Ecto neural progenitor cell (in vitro differentiated cells): ENCODE measurements at places on chromosomes 16 and 17.

DNA sequence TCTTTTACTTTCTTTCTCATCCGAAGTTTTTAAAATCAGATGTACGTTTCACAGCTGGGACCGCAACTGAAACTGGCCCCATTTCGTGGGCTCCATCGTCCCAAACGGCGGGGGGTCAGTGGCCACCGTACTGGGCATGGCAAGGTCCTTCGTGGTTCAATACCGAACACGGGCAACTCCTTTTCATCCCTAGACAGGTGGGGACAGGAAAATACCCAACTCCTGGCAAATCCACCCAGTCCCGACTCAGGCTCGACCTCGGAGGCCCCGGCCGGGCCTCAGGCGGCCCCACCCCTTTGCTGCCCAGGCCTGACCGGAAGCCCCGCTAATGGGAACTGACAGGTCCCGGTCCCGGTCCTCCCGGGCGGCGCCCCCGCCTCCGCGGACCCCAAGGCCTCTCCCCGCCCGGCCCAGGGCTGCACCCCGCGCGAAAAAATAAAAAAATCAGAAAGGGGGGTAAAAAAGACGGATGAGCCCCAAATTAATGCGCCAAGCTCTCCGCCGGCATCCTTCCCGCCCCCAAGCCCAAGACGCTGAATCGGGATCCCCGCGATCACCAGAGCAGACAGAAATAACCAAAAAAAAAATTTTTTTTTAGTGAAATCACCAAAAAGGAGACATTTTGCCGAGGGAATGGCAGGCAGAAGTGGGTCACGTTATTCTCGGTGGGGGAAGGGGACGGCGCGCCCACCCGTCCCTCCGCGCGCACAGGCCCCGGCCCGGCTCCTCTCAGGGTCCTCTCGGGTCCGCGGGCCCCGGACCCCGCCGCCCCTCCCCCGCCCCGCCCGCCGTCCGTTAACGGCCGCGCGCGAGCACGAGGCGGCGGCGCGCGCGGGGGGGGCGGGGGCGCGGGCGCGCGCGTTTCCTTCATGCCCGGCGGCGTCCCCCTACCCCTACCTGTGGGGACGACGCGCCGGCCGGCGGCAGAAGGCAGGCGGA, 562 bp downstream of the ZC3H7A start:
- DNase-seq: peak; percentile 74

- no peak for DNase-seq
Measured at GRCh38 chr17:70808596-70808995, 639.3 kb downstream of the KCNJ2 start.

GRCh38 chr17:57834146-57834741, 15.6 kb downstream of the MRPS23 start:
- DNase-seq: no peak

DNA sequence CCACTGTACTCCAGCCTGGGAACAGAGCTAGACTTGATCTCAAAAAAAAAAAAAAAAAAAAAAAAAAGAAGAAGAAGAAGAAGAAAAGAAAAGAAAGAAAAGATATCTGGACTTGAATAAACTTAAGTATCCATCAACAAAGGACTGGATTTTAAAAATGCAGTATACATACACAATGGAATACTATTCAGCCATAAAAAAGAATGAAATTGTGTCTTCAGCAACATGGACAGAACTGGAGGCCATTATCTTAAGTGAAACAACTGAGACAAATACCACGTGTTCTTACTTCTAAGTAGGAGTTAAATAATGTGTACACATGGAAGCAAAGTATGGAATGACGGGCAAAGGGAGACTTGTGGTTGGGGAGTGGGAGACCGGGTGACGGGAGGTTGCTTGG, 40.1 kb upstream of the MNT start:
- DNase-seq: no peak

GRCh38 chr16:3837851-3838586, 42.5 kb downstream of the CREBBP start:
- no peak for DNase-seq

- no peak for DNase-seq
Measured at GRCh38 chr17:37050920-37051319, 102.2 kb downstream of the AATF start.

GRCh38 chr17:43915559-43915958, 8.2 kb upstream of the MPP2 start:
- no peak for DNase-seq

DNA sequence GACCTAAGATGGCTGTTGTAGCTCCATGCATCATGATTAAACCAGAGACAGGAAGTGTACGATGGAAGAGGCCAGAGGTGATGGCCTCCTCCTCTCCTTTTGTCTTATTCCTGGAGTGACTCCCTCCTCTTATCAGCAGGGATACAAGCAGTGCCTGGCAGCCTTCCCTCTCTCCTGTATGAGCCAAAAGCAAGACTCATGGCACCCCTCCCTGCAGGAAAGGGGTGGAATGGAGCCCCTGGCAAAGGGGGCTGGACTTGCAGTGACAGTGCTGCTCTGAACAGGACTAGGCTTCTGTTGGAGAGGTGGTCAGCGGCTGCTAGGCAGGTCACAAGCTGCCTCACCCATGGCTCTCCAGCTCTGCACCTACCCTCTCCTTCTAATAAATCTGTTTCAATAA, 8.4 kb downstream of the TXNL4B start:
- no peak for DNase-seq

GRCh38 chr16:85422196-85422631, 190.9 kb upstream of the GSE1 start:
- peak; percentile 73 for DNase-seq

DNA sequence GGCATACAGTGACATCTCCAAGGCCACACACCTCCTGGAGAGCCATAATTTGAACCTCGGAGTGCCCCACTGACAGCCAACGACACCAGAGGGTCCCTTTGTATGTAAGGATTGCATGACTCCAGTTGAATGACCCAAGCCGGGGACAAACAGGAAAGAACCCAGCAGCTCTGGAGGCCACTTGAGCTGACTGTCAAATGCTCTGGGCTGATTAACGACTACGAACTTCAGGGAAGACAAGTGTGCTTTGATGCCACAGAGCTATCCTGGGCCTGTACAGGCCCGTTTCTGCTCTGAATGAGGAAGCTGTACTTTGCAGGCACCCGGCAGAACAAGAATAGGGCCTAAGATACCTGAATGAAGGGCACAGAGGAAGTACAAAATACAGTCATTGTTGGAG, 404.6 kb downstream of the SLC39A11 start:
- no peak for DNase-seq

DNA sequence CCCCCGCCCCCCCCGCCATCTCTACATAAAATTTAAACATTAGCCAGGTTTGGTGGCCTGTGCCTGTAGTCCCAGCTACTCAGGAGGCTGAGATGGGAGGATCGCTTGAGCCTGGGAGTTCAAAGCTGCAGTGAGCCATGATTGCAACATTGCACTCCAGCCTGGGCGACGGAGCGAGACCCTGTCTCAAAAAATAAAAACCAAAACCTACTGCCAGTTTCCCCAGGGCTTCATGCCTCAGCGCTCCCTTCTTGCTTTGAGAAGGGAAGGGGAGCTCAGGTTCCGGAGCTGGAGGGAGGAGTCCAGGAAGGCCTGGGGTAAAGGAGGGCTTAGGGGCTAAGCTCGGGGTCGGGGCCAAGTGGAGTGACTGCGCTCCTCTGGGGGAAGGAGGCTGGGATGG, 20.5 kb downstream of the PLCD3 start:
- DNase-seq: no peak

- no peak for DNase-seq
Measured at GRCh38 chr16:11681556-11681955, 13.3 kb downstream of the SNN start.

DNA sequence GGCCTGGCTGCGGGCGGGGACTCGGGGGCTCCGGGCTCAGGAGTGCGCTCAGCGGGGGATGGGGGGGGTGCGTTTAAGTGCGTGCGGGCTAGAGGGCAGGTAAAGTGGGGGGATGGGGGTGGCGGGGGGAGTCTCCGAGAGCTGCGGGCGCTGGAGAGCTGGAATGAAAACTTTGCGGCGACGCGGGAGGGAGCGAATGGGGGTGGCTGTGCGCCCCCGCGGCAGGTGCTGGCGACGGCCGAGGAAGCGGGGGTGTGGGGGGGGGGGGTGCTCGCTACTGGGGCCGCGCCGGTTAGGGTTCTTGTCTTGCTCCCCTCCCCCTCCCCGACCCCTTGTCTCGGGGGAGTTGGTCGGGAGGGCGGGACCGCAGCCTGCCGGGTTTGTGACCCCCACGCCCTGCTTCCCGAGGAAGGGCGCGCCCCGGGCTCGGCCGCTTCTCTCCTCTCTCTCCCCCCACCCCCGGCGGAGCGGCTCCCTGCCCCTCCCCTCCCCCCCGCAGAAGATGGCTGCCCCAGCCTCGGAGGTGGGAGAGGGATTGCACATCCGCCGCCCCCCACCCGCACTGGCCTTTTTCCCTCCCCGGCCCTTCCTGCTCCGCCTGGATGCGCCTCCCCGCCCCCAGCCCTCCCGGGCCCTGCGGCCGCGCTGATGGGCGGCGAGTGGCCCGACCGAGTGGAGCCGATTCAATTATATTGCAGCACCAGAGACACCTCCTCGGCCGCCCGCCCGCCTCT, 649 bp downstream of the GSE1 start:
- peak; percentile 85 for DNase-seq

- no peak for DNase-seq
Measured at GRCh38 chr17:40224718-40225550, 5.8 kb downstream of the WIPF2 start.

- DNase-seq: peak; percentile 84
Measured at GRCh38 chr16:67150047-67150832, 558 bp downstream of the B3GNT9 start.

DNA sequence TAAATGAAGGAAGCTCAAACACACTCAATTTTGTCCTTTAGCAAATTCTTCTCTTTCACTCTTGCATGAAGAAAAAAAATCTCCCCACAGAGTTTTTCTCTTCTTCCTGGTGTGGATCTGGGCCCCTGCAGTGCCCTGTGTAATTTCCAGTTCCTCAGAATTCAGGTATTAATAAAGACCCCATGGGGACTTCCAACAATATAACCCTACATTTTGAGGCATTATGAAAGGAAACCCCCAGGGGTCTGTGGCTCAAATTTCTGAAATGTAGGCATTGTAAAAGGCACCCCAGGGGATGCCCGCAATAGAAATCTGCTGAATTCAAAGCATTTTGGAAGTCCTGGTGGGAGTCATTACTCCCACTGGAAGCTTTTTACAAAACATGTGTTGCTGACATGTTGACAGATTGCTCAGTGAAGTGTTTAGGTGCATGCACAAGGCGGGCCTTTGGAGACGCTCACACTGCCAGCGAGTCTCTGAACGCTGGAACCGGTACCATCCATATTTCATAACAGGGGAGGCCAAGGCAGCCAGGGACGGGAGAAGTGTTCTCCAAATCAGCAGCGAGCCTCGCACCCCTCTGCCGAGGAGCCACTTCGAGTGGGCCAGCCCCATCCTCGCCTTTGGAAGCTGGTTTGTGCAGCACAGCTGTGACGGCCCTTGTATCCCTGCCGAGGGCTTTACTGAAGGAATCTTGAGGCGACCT, 154.0 kb downstream of the ZNF423 start:
- DNase-seq: peak; percentile 87

- DNase-seq: no peak
Measured at GRCh38 chr16:50744881-50745280, 3.0 kb downstream of the CYLD start.

DNA sequence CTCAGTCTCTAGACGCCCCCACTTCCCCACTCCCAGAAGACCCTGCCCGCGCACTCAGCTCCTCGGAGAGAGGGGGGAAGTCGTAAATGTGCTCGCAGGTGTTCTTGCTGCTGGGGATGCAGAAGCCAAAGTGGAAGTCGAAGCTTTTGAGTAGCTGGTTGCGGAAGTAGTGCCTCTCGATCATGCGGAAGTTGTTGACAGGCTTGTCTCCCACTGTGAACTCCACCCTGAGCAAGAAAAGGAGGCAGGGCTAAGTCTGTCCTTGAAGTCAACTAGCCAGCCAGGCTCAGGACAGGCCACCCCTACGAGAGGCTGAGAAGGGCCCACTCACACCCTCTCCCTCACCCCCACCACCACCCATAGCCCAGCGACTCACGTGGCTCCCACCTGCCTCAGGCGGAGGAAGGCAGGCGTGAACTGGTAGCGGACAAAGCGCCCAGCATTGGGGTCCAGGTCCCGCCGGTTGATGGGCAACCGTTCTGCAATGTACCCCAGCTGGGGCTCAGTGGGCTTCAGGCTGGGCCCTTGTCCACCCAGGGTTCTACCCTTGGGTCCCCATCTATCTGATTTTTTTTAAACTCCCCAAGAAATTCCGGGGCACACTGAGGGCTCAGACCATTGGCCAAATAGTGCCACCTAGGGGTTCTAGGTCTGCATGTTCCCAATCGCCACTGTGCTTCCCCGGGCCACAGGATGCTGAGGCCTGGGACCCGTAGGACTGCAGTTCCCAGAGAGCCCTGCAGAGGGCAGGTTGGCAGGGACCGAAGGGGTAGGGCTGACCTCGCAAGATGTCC, 4.6 kb downstream of the UNC119 start:
- DNase-seq: peak; percentile 91

GRCh38 chr16:14354561-14355351, 275.3 kb downstream of the PARN start:
- DNase-seq: no peak

DNA sequence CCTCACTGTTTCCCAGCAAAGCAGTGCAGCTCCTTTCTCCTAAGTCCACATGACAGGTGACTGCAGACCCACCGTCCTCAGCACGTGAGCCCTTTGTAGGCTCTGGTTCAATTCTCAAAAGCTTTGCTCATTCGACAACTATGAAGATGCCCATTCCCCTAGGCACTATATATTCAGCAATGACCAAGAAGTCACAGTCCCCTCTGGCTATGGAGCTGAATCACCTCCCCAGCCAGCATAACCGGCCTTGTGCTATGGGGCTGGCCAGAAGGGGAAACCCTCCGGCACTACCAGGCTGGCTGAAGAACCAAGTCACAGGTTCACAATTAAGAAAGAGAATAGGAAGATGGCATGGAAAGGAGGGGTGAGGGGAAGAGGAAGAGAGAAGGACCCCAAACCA, 139.7 kb downstream of the WSCD1 start:
- peak; percentile 33 for DNase-seq

- no peak for DNase-seq
Measured at GRCh38 chr17:70642059-70642458, 472.7 kb downstream of the KCNJ2 start.
